SK-N-SH (cell line): ENCODE measurements at places on chromosomes 1 and 21. TPM values are rescaled to one million over a fixed set of nuclear protein-coding genes. Genes with fewer than 3 reads are reported as not detected.

Gene GPR153
- 5.2 and 6.6 TPM in 2 replicates for polyA plus RNA-seq

Gene OR6K3
- polyA plus RNA-seq, result not detected in 2 replicates

Gene CELA2B
- not detected in 2 replicates for polyA plus RNA-seq

Gene ZDHHC18
- 33.0 and 35.3 TPM in 2 replicates for polyA plus RNA-seq

Gene FCRL6
- not detected in 2 replicates for polyA plus RNA-seq
